Activated T-helper 17 cell treated with anti-CD3 and anti-CD28 coated beads, Interleukin-2, amount 50 U/mL, for 72 hours (primary cell): ENCODE measurements at places on chromosomes 7 and 10. TPM values are rescaled to one million over a fixed set of nuclear protein-coding genes. Genes with fewer than 3 reads are reported as not detected.
A peak's percentile ranks its signal among the peaks of the same experiment; 100 is the strongest.

Gene SLC13A1
- total RNA-seq = not detected

DNA sequence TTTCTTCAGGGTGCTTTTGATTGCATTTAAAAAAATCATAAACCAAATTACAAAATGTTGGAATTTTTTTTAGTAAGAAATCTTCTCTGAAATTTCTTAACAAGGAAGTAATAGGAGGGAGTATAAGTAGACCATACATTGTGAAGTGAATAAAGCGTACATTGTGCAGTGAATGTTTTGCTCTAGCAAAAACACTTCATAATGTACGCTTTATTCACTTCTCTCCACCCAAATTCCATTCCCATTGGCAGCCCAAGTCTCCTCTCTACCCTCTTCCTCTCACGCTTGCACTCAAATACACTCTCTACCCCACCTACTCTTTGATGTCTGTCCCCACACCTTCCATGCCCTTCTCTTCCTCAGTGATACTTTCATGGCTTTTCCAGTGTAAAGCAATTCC, 241.0 kb downstream of the PPP1R3A start:
- no peaks in the 10 kb centered on the region for H3K27me3 ChIP-seq
- no peaks in the 10 kb centered on the region for H3K4me1 ChIP-seq
- H3K36me3 ChIP-seq = no peaks in the 10 kb centered on the region
- no peak overlapping the region for H3K4me3 ChIP-seq
- ATAC-seq = no peak
- H3K27ac ChIP-seq = no peak overlapping the region

Gene DENND2A
- total RNA-seq = not detected

DNA sequence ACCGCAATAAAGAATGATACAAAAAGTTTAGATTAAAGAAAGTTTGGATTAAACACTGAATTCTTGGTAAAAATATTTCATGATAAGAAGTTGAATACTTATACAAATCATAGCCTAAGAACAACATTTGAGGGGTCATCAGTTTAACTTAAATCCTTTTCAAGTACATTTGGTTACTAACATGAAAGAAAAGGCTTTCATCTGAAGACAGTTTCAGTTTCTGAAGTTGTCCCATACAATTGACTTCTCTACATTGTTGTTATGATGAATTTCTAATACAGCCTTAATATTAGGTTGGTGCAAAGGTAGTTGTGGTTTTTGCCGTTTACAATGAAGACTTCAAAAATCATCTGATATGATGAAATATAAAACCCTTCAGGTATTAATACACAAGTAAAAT, 317.5 kb upstream of the MAGI2 start:
- no peaks in the 10 kb centered on the region for H3K36me3 ChIP-seq
- no peak overlapping the region for H3K4me3 ChIP-seq
- H3K27ac ChIP-seq = no peak overlapping the region
- ATAC-seq = no peak
- no peaks in the 10 kb centered on the region for H3K27me3 ChIP-seq
- no peaks in the 10 kb centered on the region for H3K4me1 ChIP-seq

DNA sequence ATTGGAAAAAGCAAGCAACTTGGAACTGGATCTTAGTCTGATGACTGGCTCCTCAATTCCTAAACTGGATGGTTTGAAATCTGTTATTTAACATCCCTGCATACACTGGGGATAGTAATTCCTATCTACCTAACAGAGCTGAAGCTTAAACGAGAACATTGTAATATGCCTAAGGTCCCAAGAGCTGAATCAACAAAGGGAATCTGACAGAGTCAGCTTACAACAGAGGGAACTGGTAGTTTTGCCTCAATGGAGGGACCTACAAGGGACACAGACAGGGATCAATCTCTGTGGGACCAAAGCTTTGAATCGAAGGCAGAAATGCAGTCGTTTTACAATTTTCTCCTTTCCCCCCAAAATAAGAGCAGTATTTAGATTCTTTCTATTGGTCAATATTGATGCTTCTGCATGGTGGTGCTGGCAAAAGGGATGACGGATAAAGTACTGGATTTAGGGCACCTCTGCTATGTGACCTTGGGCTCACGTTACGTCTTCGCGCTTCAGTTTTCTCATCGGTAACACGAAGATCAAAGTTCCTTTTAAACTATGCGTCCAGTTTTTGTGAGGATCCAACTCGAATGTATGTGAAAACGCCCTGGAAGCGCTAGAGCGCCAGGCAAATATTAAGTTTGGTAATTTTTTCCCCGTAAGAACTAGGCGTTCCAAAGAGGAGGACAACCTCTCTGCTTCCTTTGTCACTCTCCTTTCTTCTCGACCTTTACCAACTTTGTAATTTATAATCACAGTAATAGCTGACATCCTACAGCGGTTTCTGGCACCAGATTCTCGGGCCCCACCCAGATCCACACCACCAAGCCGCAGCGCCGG, 1.1 kb downstream of the ACTR1A start:
- no peaks in the 10 kb centered on the region for H3K27me3 ChIP-seq
- peaks cover 7% of the 10 kb centered on the region for H3K4me1 ChIP-seq
- no peak overlapping the region for H3K4me3 ChIP-seq
- ATAC-seq = no peak

- peak; percentile 84 for ATAC-seq
- peaks cover 11% of the 10 kb centered on the region for H3K4me1 ChIP-seq
- H3K36me3 ChIP-seq = peaks cover 4% of the 10 kb centered on the region
- peak overlapping the region; percentile 62 for H3K27ac ChIP-seq
- H3K27me3 ChIP-seq = no peaks in the 10 kb centered on the region
Measured at GRCh38 chr10:124043310-124044142, 49.9 kb downstream of the CHST15 start.

Gene WIPF3
- not detected for total RNA-seq

DNA sequence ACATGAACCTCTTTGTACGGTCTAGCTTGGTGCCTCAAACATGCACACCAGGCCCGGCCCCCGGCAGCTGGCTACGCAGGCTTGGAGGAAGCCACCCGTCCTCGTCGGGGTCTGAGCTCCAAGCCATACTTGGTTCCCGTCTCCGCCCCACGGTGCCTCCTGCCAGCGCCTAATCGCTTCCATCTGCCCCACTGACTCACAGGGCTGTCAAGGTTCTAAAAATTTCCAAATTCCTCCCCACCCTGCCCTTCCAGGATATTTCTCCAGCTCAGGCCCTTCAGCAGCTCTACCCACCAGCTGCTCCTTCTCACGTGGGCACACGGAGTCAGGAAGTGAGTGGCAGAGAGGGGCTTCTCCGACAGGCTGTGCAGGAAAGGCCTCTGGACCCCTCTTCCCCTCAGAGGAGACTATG, 38.8 kb downstream of the TMEM270 start:
- H3K27me3 ChIP-seq = peaks cover 7% of the 10 kb centered on the region
- ATAC-seq = no peak
- H3K4me3 ChIP-seq = no peak overlapping the region
- no peaks in the 10 kb centered on the region for H3K36me3 ChIP-seq

Gene MEPCE
- total RNA-seq = 65.2 TPM

Gene EIF3B
- total RNA-seq = 283 TPM

DNA sequence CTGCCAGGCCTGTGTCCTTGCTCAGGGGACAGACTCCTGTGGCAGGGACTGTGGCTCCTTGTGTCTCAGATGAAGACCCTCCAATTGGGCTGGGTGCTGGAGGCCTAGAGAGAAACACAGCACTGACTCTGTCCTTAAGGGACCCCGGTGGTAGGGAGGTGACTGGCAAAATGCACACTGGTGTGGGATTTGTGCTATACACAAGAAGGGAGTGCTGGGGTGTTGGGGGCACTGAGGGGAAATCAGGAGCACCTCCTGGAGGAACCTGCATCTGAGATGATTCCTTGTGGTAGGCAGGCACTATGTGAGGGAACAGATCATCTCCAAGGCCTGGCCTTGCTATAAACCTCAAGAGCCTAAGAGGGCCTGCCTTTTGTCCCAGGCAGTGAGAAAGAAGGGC, 149.2 kb downstream of the RPS24 start:
- ATAC-seq = no peak
- H3K36me3 ChIP-seq = no peaks in the 10 kb centered on the region
- peaks cover 10% of the 10 kb centered on the region for H3K27me3 ChIP-seq
- H3K27ac ChIP-seq = no peak overlapping the region
- H3K4me1 ChIP-seq = no peaks in the 10 kb centered on the region

DNA sequence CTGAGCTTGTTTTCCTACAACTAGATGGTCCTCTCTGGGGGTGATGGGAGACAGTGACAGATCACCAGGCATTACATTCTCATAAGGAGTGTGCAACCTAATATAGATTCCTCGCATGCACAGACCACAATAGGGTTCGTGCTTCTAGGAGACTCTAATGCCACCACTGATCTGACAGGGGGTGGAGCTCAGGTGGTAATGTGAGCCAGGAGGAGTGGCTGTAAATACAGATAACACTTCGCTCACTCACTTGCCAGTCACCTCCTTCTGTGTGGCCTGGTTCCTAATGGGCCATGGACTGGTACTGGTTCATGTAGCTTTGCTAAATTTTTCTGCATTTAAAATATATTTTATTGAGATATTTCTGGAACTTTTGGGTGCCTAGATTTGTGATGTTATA, 202.3 kb upstream of the ZNF32 start:
- no peak overlapping the region for H3K27ac ChIP-seq
- no peaks in the 10 kb centered on the region for H3K36me3 ChIP-seq
- H3K4me1 ChIP-seq = peaks cover 10% of the 10 kb centered on the region
- peaks cover 4% of the 10 kb centered on the region for H3K27me3 ChIP-seq
- ATAC-seq = no peak

DNA sequence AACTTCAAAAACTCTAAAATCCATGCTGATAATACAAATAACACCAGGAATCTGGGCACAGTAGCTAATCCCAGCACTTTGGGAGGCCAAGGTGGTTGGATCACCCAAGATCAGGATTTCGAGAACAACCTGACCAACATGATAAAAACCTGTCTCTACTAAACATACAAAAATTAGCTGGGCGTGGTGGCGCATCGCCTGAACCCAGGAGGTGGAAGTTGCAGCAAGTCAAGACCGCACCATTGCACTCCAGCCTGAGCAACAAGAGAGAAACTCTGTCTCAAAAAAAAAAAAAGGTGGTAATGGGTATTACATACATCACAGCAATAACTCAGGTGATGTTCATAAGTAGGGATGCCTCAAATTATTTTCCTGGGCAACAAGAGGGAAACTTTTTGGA, 315.0 kb upstream of the MEOX2 start:
- no peaks in the 10 kb centered on the region for H3K36me3 ChIP-seq
- H3K27ac ChIP-seq = no peak overlapping the region
- H3K4me1 ChIP-seq = no peaks in the 10 kb centered on the region
- H3K4me3 ChIP-seq = no peak overlapping the region
- no peaks in the 10 kb centered on the region for H3K27me3 ChIP-seq
